ENCODE measurements at places on chromosomes 7 and 10.

DNA sequence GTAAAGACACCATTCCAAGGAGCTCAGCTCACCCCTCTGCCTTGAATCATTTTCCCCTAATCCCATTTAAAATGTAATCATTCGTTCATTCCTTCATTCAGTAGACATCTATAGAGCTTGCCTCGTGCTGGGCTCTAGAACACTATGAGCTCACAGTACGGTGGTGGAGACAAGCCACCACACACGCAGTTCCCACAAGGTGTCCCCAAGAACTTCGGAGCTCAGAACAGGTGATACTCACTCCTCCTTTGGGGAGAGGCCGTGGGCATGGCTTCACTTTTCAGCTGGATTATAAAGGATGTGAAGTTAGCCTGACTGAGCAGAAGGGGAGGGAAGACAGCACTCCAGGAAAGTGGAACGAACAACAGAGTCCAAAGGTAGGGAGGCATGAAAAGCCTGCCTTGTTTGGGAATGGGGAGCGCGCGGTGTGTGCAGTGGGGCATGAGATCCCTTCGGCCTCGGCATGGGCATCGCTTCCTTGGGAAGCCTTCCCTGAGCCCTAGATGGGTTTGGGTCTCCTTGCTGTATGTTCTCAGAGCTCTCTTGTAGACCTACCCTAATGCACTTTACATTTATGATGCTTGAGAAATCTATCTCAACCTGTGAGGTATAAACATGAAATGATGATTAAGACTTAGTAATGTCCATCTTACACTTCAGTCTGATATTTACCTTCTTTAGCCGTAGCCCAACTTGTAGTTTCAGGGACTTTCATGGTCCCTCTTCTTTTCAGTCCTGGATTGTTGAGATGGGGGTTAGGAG is 809 bp upstream of the OGA start:
- DNase-seq = no peak

DNA sequence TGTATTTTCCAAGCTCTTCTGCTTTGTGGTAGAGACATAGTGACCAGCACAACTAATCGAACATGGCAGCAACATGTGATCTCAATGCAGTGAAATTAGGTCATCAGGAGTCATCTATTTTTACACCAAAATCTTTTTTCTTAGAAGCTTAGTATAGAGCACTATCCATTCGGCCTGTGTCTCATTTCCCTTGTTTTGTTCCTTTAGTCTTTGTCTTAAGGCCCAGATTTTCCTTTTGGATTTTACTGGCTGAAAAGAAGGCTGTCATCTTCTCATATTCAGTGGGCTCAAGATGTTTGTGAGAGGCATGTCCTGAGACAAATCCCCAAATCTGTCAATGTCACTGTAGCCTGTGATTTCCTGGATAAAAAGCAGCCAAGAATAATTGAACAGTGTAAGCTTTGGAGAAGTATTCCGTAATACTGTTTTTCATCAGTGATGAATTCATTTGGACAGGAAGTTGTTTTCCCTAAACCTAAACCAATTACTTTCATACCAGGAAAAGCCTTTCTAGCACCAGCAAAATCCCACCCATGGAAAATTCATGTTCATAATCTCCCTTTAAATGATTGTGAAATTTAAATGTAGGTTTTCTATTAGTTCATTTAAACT is 55.2 kb downstream of the MAGI2 start:
- no peak for DNase-seq

GRCh38 chr10:13560597-13560996 is 26.2 kb upstream of the PRPF18 start:
- DNase-seq = no peak

DNA sequence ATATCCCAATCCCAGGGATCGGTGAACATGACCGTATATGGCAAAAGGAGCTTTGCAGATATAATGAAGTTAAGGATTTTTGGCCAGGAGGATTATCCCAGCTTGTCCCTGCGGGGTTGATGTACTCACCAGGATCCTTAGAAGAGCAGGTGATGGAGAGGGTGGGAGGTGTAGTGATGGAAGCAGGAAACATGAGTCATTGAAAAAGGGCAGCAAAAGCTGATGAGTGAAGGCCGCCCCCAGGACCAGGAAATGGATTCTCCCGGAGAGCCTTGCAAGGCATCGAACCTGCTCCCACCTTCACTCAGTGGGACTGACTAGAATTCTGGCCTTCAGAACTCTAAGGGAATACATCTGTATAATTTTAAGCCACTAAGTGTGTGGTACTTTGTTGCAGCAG is 5.2 kb upstream of the NUPR2 start:
- DNase-seq = no peak

- no peak for DNase-seq
These were observed 2.9 kb downstream of the FGFR2 start for GRCh38 chr10:121595351-121595805.

GRCh38 chr7:18289788-18290187 is 205.8 kb upstream of the HDAC9 start:
- DNase-seq = no peak

GRCh38 chr10:99667108-99667751 is 7.9 kb downstream of the ENTPD7 start:
- no peak for DNase-seq

DNA sequence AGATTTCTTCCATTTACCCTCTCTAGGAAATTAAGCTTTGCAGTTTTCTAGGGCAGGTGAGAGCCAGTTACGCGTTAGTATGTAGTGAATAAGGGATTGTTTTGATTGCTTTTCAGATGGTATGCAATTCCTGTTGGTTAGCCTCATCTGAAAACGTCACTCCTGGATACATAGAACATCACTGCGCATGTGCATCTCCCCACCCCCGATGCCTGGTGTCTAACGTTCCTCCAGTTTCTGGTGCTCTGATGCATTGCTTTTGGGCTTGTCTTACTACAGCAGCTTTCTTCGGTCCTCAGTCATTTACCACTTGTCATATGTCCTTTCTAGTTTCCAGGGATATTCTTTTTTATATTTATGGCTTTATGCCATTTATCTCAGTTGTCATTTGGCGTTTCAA is 22.5 kb downstream of the MLLT10 start:
- DNase-seq = no peak

- no peak for DNase-seq
These were observed 111.1 kb downstream of the CPED1 start for GRCh38 chr7:121099572-121099971.

DNA sequence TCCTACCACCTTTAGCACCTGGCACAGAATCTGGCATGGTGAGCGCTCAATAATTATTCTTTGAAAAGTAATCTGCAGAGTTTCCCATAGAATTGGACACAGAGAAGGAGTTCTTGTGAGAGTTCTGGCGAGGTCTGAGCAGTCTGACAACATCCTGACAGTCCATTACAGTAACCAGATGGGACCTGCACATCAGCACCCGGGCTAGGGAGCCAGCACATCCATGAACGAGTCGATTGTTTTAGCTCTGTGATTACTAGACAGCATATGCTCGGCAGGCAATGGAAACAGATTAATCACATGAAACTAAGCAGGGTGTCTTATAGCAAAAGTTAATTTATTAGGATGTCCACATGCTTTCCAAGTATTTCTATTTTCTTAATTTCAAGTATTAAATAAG is 96.7 kb downstream of the SEMA3D start:
- peak; percentile 78 for DNase-seq

DNA sequence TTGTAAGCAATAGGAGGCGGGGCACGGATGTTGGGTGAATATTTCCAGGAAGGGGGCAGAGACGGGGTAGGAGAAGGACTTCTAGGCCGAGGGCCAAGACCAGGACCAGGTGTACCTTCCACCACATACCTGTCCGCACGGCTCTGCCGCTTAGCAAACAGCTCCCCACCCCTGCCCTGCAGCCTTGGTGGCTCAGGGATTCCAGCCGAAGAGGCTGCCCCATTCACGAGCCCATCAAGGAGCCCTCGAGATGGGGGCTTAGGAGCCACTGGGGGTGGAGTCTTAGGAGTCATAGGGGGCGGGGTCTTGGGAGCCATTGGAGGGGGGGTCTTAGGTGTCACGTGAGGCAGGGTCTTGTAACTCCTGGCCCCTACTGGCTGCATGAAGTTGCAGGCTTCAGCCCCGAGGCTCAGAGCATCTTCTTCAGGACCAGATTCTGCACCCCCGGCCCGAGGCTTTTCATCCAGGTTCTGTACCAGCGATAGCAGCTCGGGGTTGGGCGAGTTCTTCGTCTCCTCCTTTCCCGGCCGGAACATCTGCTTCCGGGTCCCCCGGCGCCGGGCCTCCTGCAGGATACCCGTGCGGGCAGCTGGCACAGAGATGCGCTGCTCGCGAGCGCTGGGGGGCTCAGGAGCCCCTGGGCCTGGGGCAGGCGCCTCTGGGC is 6.1 kb upstream of the MYOZ1 start:
- peak; percentile 68 for DNase-seq

DNA sequence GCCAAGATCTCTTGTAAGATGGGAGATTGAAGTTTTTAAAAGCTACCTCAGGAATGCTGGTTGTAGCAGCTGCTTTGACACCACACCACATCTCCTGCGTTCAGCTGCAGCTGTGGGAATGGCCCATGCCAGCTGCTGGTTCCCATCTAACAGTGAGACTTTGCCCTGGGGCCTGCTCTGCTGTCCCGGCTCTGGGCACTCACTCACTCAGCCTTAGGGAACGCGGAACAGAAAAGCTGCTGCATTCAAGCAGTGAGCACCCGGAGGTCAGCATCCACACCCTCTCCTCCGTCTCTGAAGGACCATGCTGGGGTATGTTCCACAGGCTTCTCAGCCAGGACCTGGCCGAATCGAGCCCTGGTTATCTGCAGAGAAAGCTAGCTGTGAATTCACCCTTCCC is 197.1 kb upstream of the CXCL12 start:
- DNase-seq = no peak

GRCh38 chr10:131621784-131622624 is 278.8 kb upstream of the PPP2R2D start:
- no peak for DNase-seq

DNA sequence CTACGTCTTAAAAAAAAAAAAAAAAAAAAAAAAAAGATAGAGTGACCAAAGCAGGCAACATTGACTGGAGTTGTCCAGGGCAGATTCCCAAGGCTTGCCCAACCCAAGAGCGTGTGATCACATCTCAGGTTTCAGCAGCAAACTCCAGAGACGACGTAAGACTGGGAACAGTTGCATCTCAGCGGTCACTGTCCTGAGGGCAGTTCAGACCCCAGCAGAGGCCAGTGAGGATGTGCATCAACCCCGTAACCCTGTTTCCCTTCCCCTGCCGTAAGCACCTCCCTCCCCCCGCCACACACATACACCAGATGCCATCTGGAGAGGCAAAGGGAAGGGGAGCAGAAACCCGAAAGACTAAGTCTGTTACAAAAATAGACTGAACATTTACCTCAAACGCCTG is 19.3 kb upstream of the TOMM7 start:
- DNase-seq = no peak

DNA sequence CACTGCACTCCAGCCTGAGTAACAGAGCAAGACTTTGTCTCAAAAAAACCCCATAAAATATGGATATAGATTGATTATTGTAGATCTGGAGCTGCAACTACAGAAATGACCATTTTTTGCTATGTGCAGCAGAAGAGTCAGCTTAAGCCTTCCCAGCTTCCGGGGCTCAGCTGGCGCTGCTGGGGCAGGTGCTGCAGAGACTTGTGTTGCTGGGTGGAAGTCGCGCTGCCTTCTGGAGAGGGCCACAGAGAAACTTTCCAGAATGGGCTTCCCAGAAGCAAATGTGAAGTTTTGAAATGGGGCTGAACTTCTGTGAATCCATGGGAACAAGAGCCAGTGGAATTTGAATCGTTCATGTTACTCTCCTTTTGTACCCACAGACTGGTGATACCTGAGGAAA is 37.3 kb upstream of the RSBN1L start:
- no peak for DNase-seq

DNA sequence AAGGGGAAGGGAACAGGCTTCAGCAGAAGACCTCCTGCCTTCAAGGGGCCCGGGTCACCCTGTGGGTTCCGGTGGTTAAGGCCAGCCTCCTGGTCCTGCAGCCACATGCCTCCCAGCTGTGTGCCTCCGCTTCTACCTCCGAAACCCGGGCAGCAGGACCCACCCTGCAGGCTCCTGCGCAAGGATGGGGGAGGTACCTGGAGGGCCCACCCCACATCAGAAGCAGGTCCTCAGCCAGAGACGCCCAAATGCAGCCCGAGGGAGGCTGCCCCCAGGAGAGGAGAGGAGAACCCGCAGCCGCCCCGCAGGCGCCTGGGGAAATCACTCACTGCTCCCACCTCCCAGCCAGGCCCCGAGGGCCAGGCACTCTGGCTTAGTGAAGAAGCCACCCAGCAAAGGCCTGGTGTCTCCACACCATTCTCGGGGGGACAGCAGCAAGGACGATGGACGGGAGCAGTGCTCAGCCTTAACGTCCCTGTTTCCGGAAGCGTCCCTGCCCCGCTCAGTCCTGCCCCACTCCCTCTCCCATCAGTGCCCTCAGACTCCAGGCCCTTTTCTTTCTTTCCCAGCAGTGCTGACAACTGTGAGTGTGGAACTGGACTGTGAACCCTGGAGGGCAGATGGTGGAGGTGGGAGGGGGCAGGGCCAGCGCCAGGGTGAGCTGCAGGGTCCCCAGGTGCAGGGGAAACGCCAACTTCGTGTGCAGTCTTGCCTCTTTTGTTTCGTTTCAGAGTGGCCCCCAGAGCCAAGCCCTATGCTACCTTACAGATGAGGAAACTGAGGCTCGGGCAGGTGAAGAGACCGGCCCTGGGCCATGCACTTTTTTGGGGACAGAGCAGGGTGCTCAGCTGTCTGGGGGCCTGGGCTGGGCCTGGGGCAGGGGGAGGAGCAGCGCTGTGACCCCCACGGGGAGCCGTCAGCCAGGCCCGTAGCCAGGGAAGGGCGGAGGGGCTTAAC is 138.0 kb downstream of the FAM53B start:
- no peak for DNase-seq

DNA sequence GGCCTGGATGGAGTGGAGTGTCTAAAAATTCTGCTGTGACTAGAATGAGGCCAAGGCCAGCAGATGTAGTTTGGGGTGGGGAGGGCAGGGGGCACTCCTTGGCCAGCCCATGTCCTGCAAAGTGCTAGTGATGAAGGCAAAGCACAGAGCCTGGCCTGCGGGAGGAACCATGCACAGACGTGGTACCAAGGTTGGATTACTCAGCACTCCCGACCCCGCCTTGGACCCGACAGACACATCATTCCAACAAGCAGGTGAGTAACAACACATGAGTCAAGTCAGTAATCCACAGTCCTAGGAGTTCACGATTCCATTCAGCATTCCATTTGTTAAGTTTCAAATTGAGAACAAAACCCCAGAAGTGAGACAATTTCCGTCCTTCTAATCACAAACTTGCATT is 317.3 kb downstream of the TCERG1L start:
- DNase-seq = no peak

DNA sequence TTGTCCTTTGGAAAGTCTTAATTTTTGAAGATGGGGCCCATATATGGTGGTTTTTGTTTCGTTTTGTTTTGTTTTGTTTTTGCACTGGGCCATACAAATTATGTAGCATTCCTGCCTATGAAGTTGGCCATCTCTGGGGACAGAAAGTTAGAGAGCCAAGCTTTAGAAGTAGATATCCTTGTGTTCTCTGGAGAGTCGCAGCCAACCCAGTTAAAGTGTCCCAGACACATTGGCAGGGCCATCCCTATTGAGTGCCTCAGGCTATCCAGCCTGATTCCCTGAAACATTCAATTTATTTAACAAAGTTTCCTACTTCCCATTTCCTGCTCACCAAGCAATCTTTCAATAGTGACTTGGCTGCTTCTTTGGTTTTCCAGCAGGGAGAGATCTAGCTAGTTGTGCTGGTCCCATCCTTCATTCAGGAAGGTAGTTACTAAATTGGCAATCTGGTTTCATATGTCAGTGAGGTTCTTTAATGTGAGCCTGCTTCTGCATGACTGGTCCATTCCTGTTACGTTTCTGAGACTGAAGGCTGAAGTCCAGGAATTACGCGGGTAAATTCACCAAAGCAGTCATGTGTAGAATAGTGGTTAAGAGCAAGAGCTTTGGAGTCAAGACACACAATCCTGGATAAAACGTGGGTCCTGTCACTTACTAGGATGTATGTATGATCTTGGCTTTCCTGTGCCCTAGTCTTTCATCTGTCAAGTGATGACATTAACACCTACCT is 49.3 kb upstream of the HBP1 start:
- no peak for DNase-seq
